ENCODE measurements at places on chromosomes 2 and 18.

- DNase-seq: no peak
Observed at GRCh38 chr2:228798458-228799207, 472.5 kb downstream of the PID1 start.

DNA sequence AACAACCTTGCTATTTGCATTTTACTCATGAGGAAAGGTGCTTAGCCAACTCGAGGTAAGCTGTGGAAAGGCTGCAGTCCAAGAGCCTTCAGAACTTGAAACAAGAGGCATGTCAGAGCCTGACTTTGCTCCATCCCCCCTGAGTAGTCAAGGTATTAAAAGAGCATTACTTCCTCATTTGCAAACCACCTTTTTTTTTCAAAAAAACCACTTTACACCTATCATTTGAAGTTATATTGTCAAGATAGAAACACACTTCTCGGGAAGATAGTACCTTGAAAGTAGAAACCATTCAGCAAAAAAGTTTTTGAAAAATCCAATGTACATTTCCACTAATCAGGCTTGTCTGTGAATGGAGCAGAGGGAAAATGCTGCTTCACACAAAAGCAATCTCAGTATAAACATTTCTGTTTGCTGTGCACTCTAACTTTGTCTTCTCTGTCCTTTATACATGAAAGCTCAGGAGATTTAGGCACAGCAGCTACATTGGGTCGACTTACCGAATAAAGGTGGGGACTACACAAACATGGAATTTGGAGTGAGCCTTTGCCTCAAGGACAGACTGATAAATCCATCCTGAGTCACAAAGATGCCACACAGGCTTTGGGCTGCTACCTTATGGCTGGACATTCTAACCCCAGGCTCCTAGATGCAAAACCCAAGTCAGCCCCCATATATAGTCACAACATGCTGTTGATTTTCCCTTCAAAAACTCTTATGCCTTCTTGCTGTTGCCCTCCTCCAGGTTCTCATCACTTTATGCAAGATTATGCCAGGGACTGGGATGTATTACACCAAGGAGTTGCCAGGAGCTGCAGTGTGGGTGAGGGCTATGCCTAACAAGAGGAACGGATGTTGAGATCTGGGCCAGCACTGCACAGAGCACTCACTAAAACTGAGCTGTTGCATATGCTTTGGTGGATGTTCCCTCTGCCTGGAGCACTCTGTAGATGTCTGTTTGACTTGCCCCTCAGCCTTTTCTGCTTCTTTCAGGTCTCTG, 41.4 kb upstream of the EML4 start:
- no peak for DNase-seq

DNA sequence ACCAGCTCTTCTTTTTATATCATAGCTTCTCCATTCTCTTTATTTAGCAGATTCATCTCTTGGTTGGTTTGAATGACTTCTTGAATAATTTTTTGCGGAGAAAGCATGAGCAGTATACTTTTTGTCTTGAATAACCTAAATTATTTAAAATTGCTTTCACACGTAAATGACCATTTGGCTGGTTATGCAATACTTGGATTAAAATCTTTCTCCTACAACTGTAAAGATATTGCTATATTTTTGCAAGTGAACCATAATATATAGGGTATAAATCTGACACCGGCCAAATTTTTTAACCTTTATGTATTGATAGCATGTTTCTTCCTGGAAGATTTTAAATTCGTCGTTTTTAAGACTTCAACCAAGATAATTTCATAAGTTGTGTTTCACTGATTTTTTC, 6.2 kb upstream of the ZSWIM2 start:
- no peak for DNase-seq

DNA sequence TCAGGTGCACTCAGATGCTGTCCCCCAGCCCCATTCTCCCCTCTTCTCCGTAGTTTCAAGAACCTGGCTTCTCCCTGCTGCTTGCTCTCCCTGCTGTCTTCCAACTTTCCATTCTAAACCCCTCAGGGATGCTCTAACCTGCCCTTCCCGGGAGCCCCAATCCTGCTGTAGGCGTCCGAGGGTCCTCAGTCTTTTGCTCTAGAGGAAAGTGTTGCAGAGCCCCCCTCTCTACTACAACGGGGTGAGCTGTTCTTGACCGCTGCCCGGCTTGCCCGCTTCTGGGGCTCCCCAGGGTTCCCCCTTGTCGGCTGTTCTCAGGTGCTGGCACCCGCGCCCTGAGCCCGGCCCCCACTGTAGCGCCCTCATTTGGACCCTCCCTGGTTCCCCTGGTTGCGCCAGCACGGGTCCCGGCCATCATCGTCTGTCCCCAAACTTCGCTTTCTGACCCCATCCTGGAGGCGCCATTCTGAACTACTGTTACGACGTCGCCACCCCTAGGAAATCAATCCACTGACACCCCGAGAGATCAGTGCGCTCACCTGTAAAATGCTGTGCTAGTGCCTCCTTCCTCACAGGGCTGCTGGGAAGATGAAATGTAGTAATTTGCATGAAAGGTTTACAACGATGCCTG, 31.9 kb upstream of the REG3G start:
- DNase-seq: no peak

DNA sequence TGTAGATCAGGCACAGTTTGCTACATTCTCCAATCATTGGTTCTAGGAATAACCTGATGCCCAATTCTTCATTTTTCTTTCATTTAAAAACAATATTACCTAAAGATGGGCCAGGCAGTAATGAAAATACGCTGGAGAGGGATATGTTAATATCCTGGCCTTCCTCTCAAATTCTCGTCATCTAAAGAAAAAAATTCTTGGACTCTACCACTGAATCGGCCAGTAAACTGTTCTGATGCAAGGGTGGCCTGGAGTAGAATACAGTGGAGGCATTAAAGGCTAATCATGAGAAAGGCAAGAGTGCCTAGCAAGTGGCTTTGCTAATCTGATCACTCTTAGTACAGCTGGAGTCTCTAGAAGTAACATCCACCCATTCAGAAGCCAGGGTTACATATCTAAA, 157.7 kb downstream of the ANTXR1 start:
- DNase-seq: no peak

- DNase-seq: no peak
Observed at GRCh38 chr2:16114070-16114469, 173.7 kb downstream of the MYCN start.

- no peak for DNase-seq
Observed at GRCh38 chr2:236818281-236819045, 248.8 kb downstream of the ACKR3 start.

DNA sequence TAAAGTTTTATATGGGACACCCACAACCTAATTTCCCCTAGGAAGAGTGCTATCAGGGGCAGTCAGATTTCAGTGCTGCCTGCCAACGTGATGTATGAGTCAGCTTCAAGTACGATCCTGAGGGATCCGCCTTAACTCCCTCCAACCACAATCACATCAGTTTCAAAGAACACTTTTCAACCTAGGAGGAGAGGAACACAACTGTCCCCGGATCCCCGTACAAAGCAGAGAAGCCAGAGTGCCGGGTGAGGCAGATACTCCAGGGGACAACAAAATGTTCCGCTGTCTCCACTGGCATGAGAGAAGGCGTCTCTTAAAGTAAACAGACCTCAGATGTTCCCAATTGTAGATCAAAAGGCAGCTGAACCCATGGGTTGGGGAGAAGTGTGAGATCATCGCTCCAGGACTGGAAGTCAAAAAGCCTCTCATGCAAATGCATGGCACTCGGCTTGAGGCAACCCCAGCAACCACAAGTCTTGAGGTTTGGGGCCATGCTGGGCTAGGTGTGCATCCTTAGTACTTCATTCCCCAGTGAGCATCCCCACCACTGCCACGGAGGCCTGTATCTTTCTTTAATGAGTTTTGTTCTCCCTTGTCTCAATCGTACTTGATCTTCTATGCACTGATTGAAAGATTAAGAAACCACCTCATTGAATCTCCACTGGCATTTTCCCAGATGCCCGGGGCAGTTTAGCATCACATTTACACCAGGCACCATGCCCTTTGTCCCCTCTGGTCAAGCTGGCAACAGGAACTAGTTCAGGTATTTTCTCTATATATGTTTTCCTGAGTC, 91.0 kb upstream of the CCBE1 start:
- no peak for DNase-seq

- no peak for DNase-seq
Observed at GRCh38 chr2:179558010-179558934, 293.6 kb upstream of the SESTD1 start.

- DNase-seq: no peak
Observed at GRCh38 chr18:901761-902160, 2.9 kb upstream of the ADCYAP1 start.

DNA sequence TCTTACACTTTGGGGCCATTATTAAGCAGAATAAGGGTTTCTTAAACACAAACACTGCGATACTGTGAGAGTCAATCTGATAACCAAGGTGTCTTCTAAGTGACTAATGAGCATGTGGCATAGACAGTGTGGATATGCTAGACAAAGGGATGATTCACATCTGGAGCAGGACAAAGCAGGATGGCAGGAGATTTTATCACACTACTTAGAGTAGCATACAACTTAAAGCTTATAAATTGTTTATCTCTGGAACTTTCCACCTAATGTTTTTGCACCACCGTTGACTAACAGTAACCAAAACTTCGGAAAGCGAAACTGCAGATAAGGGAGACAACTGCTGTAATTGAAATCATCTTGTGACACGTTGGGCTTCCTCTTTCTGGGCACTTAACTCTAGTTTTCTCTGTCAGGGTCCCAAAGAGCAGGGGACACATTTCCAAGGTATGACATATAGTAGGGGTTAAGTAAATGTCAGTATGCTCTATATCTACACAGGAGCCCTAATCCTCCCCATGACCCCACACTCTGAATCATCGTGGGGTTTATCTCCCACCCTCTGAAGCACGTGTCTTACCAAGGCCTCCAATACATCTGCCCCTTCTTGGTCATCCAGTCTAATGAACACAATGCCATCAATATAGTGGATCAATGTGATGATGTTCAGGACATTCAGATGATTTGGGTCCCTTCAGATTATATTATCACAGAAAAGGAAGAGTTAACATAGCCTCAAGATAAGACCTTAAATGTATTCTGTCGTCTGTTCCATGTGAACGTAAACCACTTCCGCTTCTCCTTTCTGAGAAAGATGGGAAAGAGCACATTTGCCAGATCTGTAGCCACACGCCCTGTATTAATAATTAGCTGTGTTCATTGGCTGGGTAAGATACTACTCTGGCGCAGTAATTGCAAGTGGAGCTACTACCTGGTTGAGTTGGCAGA, 78.7 kb downstream of the FTCDNL1 start:
- no peak for DNase-seq

DNA sequence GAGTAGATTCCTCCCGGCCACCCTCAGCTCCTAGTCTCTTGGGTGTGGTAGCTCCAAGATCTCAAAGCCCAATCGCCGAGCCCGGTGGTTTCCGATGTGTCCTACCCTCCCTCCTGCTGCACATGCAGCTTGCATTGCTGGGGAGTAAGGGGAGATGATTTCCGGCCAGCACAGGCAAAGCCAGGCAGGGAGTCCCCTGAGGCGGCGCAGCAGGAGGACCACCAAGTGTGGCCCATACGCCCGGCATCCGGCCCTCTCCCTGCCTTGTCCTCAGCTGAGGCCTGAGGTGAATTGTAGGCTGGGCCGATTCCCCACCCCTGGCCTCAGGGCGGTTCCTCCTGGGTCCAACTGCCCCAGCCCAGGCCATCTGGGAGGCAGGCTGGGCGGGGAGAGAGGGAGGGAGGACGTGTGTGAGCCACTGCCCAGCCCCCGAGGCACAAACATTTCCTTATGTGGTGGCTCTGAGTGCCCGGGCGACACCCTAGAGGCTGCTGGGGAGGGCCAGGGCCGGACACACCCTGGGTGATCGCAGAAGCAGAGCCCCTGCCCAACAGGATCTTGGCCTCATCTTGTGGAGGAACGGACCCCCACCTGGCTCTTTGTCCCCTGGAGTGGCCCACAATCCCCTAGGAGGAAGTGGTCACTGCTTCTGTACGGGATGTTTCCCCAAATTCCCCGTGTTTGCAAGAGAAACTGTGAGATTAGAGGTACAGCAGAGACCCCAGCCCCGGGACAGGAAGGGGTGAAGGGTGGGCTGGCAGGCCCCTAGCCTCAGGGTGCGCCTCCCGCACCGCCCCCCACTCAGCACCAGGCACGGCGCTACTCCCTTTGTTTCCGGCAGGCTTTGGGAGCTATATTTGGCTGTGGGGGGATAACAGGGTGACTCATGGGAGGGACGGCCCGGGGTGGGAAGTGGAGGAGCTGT, 41.9 kb upstream of the PTMA start:
- no peak for DNase-seq

- no peak for DNase-seq
Observed at GRCh38 chr2:135685361-135685760, 56.3 kb upstream of the UBXN4 start.

DNA sequence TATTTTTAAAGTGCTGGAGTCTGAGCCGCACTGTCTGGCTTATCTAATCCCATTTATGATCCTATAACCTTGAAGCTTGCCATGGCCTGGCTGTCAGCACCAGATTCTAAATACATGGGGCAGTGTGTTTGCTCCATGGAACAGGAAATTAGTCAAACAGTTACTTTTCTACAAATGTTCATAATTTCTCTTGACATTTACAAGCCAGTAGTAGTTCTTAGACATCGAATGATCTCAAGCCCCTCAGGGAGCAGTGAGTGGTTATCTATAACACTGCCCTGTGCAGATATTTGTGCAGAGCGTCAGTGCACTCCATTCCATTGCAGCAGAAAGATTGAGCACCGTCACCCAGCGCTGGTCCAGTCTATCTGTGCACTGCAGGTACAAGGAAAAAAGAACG, 205.2 kb downstream of the AGPS start:
- DNase-seq: no peak

DNA sequence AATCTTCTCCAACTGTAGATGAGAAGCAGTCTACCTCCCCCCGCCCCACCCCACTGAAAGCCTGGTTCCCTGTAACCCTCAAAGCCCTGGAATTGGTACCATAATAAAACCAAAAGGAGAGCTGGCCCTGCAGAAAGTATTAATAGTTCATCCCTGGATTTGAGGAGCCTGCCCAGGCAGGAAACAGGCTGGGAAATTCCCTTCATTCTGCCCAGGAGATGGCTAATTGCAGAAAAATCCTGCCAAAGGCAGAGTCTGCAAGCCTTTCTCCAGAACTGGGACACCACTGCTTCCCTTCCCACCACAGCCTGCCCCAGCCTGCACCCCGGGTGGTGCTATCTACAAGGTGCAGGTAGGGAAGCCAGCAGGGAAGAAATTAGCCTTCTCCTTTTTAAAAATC, 16.3 kb downstream of the GKN2 start:
- DNase-seq: no peak

DNA sequence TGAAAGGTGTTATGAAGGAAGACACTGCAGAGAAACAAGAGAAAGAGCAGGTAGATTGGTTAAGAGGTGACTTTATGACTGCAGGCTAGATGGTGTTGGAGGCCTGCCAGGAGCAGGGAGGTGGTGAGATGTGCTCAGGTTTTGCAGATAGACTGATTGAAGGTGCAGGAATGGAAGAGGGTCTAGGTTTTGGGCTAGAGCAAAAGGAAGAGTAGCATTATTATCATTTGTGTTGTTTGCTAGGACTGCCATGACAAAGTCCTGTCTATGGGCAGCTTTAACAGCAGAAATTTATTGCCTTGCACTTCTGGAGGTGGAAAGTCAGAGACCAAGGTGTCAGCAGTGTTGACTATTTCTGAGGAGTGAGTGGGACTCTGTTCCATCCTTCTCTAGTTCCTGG, 172.9 kb upstream of the SOX11 start:
- DNase-seq: no peak

GRCh38 chr2:195318440-195319111, 338.4 kb upstream of the SLC39A10 start:
- peak; percentile 49 for DNase-seq

- no peak for DNase-seq
Observed at GRCh38 chr2:68231061-68231372, 21.3 kb downstream of the PPP3R1 start.
